ENCODE measurements at places on chromosomes 5 and 9. TPM values are rescaled to one million over a fixed set of nuclear protein-coding genes. Genes with fewer than 3 reads are reported as not detected.

Gene RUFY1
- total RNA-seq = 38.9 TPM

Gene DAPK1
- 119 TPM for total RNA-seq

- DNase-seq = no peak
These were observed 15.6 kb downstream of the NIM1K start for GRCh38 chr5:43207601-43208000.

Gene IL7R
- total RNA-seq = 3.7 TPM

Gene FOXD4L4
- total RNA-seq = 0.20 TPM

DNA sequence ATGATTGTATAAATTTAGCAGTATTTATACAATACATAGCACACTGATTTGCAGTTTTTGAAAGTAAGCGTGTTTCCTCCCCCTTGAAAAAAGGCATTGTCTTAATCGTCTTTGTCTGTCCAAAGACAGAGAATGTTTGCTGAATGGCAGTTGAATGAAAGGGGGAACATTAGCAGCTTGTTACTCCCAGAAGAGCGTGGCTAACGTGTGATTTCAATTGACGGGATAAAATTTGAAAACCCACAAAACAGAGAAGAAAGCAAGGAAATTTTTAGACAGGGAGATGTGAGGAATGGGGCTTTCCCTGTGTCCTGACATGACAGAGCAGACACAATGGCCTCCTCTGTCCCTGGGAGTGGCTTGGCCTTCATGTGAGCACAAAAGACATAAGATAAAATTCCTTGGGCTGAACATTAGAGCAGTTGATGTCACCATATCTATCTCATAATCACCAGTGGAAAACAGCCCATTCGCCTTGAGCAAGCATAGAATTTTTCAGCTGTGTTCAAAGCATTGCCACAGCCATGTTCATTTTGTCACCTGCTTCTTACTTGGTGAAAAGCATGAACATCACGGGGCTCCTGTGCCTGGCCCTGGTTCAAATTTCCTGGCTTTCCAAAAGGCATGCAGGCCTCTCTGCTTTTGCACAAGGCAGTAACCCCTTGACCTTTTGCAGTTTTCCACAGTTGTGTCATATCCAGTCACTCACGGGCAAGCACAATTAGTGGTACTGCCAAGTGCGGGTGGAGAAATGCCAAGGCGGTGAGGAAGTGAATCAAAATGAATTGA is 126.9 kb downstream of the TLE1 start:
- no peak for DNase-seq

Gene RORB
- 0.28 TPM for total RNA-seq

DNA sequence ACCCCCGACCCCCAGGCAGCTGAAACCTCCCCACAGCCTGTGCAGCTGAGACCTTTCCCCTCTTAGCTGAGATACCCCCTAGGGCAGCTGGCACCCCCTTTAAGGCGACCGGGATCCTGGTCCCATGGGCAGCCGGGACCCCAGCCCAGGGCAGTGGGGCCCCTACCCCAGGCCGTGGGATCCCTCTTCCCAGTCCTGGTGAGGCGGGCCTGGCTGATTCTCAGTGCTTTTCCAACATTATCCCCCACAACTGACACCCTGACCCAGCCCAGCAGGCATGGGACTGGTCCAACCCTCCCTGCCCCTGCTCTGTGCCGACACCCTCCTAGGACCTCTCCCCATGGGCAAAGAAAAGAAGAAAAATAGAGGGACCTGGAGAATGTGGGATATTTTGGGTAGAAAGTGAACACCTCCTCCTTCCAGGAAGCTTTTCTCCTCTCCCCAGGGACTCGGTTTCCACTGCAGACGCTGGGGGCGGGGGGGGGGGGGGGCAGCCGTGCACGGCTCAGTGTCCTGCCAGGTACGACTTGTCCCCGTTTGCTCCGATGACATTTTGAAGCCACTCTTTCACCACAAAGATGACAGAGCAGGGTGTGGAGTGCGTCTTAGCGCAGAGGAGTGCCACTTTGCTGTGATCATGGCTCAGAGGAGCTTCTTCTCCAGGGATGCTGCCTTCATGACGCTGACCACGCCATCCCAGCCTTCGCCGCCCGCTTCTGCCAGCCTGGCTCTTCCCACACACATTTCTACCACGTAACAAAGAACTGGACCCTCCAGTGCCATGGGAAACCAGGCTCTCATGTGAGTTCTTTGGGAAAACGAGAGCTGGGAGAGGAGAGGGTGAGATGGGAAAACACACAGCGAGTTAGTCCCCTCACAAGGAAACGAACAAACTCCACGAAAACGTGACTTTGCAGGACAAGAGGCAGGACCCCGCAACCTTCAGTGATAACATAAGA is 47.5 kb downstream of the MRPL36 start:
- DNase-seq = peak; percentile 8

DNA sequence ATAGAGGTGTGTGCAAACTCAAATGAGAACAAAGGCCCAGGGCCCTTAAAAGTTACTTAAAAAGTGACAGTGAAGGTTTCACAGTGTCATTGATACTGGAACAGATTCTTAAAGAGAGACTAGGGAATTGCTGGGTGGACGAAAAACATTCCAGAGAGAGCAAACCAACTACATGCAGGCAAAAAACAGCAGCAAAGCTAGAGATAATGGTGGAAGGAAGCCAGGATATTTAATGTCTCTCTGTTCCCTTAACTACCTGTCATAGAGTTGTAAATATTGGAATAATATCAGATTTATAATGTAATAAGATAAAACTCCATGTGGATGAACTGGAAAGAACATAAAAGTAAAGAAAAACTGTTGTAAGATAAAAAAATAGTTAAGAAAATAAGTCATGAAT is 508.6 kb downstream of the TAF11L14 start:
- DNase-seq = no peak

GRCh38 chr5:109451146-109451545 is 41.4 kb upstream of the PJA2 start:
- no peak for DNase-seq
